NCI-H460 (cell line): ENCODE measurements at places on chromosomes 5 and 9. TPM values are rescaled to one million over a fixed set of nuclear protein-coding genes. Genes with fewer than 3 reads are reported as not detected.

LAMC3 gene
- 8.9 and 9.2 TPM in 2 replicates for total RNA-seq

ENTPD2 gene
- total RNA-seq = not detected in 2 replicates

S1PR3 gene
- 3.0 and 3.3 TPM in 2 replicates for total RNA-seq

DIPK1B gene
- total RNA-seq = 14.1 and 14.4 TPM in 2 replicates

SCGB3A2 gene
- total RNA-seq = not detected in 2 replicates

NRARP gene
- total RNA-seq = 5.1 and 8.9 TPM in 2 replicates

CORO2A gene
- total RNA-seq = 0.69 and 0.92 TPM in 2 replicates

MYMK gene
- total RNA-seq = not detected in 2 replicates

NR4A3 gene
- total RNA-seq = 5.8 and 7.1 TPM in 2 replicates

DNA sequence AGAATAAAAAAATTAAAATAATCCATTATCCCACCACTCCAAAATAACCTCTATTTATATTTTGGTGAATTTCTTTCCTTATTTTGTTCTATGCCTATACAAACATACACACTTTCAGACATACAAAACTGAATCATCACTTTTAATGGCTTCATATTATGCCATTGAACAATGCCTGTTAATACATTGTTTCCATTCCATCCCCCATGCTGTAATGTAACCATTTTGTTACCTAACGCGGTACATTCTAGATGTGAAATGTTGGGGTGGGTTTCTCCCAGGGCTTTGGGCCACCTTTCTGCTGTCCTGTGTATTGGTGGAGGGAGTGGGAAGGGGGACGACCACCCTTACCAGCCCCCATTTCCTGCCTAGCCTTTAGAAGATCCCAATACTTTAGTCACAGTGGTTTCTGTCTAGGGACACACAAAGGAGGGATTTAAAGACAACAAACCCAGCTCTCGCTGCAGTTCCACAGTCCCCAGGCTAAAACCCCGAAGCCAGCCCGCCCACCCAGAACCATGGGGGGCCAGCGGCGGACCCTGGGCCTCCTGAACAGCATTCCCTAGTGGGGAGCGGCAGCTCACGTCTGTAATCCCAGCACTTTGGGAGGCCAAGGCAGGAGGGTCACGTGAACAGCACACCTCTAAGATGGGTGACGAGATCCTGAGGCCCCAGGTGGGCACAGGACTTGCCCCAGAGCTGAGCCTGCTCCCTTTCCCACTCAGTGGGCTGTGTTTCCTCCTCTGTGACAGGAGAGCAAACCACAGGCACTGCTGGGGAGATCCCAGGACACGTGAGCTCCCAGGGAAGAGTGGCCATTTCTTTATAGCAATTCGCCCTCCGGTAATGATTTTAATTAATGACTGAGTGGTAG is 56.9 kb upstream of the STXBP1 start:
- DNase-seq = no peak

DNA sequence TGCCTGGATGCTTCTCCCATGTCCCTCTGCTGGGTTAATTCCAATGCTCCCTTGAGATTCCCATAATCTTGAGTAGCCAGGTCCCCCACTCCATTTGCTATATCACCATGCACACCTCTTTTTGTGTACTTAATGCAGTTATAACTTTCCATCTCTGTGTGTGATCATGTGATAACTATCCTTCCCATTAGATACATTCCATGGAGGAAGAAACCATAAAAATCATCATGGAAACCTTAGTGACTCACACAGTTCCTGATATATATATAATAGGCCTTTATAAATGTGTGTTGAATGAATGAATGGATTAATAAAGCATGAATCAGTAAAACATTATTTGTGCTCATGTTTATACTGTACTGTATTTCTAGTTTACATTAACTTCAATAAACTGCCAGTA is 104.6 kb downstream of the PCSK5 start:
- no peak for DNase-seq

DNA sequence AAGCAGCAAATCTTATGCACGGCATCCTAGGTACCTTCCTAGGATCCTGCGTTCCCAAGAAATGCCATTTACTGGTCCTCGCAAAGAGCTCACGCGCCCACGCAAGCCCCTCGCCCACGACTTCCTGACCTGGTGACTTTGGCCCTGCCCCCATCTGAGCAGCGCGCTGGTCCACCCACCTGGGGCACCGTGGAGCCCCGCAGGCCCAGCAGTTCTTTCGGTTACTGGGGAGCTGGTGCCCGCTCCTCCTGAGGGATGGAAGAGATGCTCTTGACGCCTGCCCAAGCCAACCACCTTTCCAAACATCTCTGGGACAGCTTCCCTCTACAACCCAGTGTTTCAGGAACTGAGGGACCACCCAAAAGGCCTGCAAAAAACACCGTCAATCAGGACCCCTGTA is 16.7 kb downstream of the EQTN start:
- DNase-seq = no peak

- DNase-seq = no peak
These were observed 30.9 kb downstream of the CDO1 start for GRCh38 chr5:115785381-115786065.

- DNase-seq = no peak
These were observed 17.5 kb upstream of the NREP start for GRCh38 chr5:111774525-111774924.

- no peak for DNase-seq
These were observed 13.5 kb downstream of the ADAMTS2 start for GRCh38 chr5:179331591-179332375.

DNA sequence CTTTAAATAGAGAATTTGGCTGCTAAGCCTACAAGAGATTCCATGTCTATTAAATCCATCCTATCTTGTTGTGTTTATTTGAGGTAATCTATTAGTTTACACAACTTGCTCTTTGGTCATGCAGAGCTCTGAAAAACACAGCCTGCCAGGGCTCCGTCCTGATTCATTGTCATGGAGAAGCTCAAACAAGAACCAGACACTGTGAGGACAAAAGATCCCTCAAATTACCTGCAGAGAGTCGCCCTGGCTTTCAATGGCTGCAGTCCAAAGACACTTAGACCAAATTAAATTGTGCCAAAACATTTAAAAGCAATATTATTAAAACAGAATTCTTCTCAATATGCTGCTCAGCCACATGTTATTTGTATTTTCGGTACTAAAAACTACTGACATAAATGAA is 60.1 kb downstream of the CDH18 start:
- no peak for DNase-seq

DNA sequence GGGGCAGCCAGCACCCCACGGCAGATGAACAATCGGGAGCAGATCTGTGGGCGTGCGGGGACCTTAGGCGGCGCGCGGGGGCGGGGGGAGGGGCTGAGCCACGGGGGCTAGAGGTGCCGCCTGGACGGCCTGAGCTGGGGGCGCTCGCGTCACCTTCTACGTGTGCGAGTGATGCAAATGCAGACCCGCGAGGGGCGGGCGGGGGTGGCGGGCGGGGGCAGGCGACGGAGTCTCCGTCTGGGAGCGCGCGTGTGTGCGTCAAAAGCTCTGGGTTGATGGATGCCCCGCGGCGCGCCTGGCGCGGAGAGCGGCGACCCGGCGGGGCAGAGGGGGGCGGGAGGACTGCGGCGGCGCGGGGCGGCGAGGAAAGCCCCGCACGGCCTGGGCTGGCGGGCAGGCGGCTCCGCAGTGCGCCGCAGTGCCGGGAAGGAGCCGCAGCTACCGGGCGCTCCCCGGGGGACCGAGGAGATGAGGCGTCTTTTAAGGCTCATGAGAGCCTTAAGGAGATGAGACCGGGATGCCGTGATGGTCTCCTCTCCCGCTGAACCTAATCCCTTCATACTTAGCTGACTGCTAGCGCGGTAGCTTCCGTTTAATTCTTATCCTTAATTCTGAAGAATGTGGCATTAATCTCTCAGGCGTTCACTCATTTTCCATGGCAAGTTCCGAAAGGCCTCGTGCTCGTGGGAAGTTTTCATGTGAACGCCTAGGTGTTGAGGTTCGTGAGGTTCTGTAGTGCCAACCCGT is 1.5 kb downstream of the SV2C start:
- DNase-seq = no peak

- DNase-seq = no peak
These were observed 57.2 kb upstream of the RIC1 start for GRCh38 chr9:5571629-5572232.

DNA sequence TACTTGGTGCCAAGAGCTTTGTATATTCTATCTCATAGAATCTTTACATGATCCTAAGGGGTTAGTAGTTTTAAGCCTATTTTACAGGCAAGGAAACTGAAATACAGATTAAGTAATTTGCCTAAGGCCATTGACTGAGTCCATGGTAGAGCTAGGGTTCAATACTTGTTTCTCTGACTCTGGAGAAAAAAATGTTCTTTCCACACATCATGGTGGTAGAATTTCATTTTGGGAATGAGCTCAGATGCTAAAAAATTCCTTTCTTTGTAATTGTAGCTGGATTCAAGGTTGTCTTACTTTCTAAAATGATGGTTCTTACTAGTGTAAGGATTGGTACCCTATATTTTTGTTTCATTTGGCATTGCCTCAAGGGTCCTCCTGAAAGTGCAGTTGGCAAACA is 86.0 kb downstream of the ANKRD55 start:
- no peak for DNase-seq

DNA sequence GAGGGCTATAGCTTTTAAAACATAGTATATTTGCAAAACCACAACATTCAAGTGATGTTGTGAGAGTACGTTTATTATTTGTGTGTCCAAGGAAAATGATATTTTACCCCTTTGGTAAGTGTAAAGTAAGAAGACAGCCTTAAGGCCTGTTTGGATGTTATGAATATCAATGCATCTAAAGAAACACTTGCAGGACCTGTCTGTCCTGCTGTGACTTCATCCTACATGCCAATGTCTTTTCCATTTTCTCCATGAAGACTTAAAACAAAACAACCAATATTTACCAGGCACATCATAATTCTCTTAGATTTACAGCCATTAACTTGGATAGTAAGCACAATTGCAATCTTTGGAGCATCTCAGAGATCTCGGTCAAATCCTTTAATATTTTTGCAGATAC is 29.0 kb downstream of the PRLR start:
- no peak for DNase-seq

- DNase-seq = no peak
These were observed 325.9 kb upstream of the CYLC2 start for GRCh38 chr9:102669220-102669619.

DNA sequence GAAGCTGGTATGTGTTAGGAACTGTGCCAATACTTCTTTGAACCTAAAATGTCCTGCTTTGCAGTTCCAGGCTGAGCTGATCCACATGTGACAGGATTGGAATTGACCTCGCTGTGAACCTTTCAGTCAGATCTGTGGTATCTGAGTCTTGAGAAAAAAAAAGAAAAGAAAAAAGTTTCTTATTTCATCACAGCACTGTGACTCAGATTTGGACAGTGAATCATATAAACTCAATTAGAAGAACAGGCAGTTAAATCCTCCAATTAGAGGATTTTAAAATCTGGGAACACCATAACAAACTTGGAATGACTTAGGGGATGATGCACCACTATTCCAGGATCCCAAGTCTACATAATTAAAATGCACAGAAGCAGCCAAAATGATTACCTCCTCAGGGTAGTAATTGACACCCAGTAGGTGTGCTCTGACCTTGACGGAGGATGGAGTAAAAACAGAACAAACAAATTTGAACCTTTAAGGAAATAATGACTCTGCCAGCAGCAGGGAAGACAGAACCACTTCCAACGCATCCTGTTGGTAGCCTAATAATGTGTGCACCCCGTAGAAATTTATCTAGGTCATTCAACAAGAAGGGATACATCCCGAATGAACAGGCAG is 57.8 kb upstream of the RAI14 start:
- DNase-seq = no peak

- DNase-seq = no peak
These were observed 34.8 kb upstream of the GLRX start for GRCh38 chr5:95857185-95857945.

GRCh38 chr9:2723376-2724065 is 6.2 kb downstream of the KCNV2 start:
- no peak for DNase-seq

GRCh38 chr9:89218040-89218928 is 39.7 kb upstream of the SHC3 start:
- no peak for DNase-seq

DNA sequence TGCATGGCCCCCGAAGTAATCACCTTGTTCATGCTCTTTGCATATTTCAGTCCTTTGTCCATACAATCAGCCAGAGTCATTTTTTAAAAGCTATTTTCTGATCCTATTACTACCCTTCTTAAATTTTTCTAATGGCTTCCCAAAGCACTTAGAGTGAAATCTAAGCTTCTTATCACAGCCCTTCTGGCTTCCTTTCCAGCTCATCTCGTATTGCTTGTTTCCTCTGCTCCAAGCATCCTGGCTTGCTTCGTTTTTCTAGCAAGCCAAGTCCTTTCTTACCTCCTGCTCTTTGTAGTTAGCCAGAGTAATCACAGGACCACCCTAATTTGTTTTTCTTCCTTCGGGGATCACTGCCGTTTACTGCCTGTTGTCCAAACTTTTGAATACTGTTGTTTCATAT is 453.3 kb downstream of the KIF4B start:
- DNase-seq = no peak

GRCh38 chr9:124658165-124659017 is 112.7 kb downstream of the NR6A1 start:
- peak; percentile 95 for DNase-seq

DNA sequence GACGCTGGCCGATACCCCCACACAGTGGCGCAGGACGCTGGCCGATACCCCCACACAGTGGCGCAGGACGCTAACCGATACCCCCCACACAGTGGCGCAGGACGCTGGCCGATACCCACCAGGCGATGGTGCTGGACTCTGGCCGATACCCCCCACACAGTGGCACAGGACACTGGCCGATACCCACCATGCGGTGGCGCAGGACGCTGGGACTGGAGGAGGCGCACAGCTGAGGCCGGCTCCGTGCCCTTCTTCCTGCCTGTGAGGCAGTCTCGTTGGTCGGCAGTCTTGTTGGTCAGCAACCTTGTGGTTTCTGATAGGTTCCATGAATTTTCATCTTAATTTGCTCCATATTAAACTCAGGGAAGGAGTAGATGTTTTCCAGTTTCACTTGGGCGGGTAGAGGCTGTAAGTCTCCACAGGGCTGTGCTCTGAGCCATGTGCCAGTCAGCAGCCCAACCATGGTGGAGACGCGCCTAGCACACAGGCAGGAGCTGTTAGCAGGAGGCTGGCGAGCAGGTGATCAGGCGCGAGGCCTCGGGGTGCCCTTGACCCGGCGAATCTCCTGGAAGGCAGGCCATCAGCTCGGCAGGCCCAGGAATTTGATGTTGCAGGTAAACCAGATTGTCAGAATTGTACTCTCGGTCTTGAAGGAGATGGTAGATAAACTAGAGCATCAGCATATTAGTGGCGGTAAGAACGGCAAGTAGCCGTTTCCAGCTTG is 75.6 kb downstream of the EHMT1 start:
- no peak for DNase-seq
